ENCODE measurements at places on chromosomes 4 and X.

- ATAC-seq, result no peak
Measured at GRCh38 chr4:92231511-92231910, 72.3 kb upstream of the GRID2 start.

DNA sequence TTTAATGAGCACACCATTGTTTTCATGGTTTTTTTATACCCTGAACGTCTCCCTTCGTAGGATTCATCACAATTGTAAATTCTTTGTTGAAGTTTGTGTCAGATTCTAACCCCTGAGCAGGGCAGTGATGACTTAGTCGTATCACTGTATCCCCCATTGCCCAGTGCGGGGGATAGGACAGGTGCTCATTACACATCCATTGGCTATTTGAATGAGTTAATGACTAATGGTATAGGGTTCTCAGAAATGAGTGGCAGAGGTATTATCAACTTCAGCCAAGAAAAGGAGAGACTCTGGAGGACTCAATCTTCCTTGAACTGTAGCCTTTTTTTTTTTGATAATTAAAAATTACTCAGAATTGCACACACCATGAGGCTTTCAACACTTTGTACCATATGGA, 64.6 kb downstream of the SYNPO2 start:
- peak; percentile 53 for ATAC-seq

DNA sequence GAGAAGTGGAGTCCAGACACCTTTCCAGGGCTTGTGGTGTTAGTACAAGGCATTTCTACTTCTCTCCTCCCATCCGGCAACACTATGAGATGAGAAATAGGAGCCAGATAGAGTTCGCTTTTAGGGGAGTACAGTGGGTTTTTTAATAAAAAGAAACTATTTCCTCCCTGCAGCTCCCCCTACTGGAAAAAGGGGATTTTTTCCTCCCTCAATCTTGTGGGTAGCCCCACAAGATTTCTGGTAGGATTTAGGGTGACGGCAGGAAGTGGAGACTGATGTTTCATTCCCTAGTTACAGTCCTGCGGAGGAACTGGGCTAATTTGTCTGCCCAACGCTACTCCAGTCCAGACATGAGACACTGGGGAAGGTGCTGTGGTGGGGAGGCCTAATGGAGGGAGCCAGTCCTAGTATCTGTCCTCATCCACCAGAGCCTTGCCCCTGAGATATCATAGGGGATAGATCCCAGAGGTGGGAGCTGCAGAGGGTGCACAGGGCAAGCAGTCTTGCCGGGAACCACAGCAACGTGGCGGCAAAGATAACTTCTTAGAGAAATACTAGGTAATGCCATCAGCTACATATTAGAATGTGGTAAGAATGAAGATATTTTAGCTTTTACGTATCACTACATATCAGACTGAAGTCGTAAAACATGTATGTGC, 45.5 kb upstream of the PRKG2 start:
- ATAC-seq, result peak; percentile 68

- ATAC-seq, result peak; percentile 82
Measured at GRCh38 chr4:76634220-76634619, 199.2 kb downstream of the SHROOM3 start.

DNA sequence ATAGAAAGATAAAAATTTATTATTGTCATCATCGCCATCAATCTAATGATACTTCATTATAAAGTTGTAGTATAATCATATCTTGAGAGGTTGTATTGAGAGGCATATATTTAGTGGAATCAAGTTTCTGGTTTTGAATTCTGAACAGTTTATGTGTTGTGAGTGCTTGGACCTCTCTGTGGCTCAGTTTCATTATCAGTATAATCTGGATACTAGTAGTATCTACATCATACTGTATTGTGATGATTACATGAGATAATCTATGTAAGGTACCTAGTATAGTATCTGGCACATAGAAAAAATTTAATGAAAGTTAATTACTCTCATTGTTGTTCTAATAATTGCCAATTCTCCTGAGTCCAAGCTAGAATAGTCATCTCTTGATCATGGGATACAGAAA, 161.2 kb upstream of the UBQLN2 start:
- ATAC-seq, result no peak

DNA sequence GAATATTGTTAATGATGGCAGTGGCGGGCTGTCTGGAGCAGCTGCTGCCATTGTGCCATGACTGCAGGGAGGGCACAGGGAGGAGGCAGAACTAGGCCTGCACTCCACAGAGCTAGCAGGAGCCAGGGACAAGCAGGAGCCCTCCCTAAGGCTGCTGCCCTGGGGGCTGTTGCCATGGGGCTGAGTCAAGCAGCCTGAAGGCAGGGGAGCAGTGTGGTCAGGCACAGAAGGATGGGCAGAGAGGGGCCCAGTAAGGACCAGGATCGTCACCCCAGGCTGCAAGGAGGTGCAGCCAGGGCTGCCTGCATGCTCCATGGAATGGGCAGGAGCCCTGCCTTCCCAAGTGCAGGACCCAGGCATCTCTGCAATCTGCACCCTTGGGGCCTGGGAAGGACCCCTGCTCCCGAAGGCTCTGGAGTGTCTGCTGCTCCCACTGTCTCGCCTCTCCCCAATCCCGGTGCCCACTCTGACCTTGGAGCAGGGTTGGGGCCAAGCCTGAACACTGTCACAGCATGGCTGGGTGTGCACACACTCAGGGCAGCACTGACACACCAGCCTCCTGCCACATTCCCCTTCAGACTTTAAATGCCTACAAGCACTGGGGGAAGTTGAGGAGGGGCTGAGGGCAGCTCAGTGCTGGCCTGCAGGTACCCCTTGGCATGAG, 98.3 kb upstream of the GALNTL6 start:
- ATAC-seq, result no peak

DNA sequence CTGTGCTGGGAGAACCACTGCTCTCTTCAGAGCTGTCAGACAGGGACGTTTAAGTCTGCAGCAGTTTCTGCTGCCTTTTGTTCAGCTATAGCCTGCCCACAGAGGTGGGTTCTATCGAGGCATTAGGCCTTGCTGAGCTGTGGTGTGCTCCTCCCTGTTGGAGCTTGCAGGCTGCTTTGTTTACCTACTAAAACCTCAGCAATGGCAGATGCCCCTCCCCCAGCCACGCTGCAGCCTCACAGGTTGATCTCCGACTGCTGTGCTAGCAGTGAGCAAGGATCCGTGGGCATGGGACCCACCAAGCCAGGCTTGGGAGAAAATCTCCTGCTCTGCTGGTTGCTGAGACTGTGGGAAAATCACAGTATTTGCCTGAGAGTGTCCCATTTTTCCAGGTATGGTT, 133.8 kb upstream of the UBQLN2 start:
- ATAC-seq, result no peak

DNA sequence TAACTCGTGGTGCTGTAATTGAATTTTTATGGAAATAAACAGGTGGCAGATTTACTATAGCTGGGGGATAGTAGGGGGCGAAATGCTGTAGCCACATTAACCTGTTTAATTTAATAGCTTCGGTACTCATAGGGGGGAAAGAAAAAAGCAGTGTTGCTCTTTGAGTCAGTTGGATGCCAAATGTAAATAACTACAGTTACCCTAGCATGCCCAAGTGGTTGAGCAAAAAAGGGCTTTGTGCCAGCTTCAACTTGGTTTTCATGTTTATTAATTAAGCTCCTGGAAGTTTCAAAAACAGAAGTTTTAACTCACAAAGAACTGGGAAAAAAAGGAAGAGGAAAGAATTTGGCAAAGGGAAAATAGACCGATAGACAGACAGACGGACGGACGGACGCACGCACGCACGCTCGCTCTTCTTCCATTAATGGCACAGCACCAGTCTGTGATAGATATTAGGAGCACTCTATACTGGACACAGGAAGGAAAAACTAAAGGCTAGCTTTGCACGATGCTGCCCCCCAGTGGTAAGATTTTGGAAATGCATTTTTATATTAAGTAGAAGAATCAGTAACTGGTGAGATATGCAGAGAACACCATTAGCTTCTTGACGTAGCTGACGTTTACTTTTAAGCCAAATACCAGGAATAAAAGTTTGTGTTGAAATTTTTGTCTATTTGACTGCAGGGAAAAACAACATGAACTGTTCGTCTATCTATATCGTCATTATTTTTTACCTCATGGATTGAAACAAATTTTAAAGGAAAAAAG, 151.8 kb downstream of the SLC7A11 start:
- ATAC-seq, result peak; percentile 97

DNA sequence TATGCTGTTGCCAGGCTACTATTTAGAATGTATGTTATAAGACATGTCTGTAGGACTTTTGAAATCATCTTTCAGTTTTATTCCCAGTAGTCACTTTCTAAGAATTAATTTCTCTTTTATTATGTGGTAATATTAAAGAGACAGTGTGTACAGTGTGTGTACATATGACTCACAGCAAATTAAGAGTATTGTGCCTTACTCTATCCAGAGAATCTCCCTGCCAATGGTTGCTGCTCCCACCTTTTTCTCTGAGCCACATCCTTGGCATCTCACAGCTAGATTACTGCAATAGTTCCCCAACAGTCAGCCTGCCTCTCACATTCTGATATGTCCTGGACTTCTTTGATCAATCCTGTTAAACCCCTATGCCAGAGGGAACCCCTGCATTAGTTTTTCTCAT, 114.5 kb downstream of the ANXA5 start:
- ATAC-seq, result no peak

Data from SK-N-SH treated with all-trans-retinoic acid at 6 μM for 48 hours (cell line).